ENCODE measurements at places on chromosomes 6 and 20. TPM values are rescaled to one million over a fixed set of nuclear protein-coding genes. Genes with fewer than 3 reads are reported as not detected.

DNA sequence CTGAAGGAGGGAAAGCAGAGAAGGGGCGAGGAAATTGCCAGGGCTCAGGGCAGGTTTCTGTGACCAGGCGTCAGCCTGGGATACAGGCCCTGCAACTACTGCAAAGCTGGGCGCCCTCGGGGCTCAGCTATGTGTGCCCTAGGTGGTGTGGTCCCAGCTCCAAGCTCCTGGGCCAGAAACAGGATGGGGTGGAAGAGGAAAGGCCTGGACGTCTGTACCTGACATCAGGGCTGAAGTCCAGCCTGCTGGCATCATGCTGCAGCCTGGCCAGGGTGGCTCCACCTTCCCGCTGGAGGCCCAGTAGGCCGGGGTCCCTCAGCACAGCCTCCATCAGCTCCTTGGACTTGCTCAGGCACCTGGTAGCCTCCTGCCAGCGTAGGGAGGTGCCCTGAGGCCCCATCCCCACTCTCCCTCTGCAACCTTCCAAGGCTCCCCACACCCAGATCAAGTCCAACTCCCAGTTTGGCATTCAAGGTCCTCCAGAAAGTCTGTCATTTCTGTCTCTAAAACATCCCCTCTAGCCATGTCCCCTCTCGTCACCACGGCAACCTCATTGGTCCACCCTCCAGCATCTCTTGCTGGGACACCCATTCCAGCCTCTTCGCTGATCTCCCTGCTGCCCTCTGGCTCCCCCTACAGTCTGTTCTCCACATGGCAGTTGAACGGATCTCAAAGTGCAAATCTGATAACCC is 38.2 kb downstream of the KIAA1755 start:
- peak; percentile 76 for DNase-seq

HEY2 gene
- total RNA-seq: not detected

- no peak for DNase-seq
Observed at GRCh38 chr6:108969776-108970175, 121.6 kb downstream of the ARMC2 start.

C6orf15 gene
- total RNA-seq: not detected

GRIK2 gene
- not detected for total RNA-seq

ADGRF1 gene
- not detected for total RNA-seq

DNA sequence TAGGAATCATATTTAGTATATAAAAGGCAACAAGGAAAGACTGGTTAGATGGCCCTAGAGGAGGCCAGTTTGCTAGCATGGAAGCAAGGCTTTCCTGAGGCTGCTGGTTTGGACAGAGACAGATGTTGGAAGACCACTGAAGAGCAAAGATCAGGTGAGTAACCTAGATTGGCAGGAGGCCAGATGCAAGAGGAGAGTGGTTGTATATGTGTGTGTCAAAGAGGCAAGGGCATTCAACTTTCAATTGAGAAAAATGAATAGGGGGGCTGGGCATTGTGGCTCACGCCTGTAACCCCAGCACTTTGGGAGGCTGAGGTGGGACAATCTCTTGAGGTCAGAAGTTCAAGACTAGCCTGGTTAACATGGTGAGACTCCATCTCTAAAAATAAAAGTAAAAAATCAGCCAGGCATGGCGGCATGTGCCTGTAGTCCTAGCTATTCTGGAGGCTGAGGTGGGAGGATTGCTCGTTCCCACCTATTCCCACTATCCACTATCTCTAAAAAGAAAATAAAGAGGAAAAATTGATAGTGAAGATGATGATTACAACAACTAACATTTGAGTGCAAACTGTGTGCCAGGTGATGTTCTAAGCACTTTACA is 79.8 kb downstream of the PRDM1 start:
- DNase-seq: no peak

C2 gene
- total RNA-seq: 2.1 TPM

GRCh38 chr6:1986454-1987243 is 258.8 kb downstream of the GMDS start:
- DNase-seq: no peak

ZNF165 gene
- total RNA-seq: 6.5 TPM

HDAC2 gene
- total RNA-seq: 82.3 TPM

RIMS1 gene
- total RNA-seq: not detected

PBOV1 gene
- not detected for total RNA-seq

GRCh38 chr20:878511-879307 is 37.4 kb downstream of the ANGPT4 start:
- DNase-seq: peak; percentile 56

RAD21L1 gene
- not detected for total RNA-seq

MCCD1 gene
- not detected for total RNA-seq

DNA sequence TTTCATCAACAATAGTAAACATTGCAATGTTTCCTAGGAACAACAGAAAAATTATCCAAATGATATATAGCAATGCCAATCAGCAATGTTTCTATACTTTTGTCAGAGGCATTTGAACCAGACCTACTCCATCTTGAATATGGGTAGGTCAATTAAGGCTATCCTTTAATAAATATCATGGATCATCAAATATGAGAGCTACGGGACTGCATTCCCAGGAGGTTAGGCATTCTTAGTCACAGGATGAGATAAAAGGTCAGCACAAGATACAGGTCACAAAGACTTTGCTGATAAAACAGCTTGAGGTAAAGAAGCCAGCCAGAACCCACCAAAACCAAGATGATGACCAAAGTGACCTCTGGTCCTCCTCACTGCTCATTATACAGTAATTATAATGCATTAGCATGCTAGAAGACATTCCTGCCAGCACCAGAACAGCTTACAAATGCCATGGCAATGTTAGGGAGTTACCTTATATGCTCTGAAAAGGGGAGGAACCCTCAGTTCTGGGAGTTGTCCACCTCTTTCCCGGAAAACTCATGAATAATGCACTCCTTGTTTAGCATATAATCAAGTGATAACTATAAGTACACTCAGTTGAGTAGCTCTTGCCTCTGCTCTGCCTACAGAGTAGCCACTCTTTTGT is 8.6 kb upstream of the SERPINB6 start:
- no peak for DNase-seq

DNA sequence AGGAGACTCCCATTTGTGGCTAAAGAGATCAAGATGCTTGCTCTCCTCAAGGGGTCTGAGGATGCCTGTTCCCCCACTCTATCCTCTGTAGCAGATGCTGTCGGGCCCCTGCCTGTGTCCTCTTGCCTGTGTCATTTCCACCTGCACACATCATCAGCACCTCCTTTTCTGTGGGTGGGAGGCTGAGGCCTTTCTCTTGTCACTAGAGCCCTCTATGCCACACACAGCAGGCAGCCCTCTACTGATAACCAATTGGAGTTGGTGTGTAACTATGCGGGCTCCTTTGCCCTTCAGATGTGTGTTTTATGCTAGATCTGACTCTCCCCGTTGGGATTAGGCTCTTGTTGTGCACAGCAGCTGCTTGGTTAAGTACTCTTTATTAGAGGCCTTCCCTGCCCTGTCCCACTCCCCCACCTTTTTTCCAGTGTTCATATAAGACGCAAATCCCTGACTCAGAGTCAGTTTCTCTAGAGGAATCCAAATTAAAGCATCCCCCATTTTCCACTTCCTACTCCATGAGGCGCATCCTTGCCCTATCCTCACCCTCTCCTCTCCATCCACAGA is 7.7 kb downstream of the TREML2 start:
- no peak for DNase-seq

DNA sequence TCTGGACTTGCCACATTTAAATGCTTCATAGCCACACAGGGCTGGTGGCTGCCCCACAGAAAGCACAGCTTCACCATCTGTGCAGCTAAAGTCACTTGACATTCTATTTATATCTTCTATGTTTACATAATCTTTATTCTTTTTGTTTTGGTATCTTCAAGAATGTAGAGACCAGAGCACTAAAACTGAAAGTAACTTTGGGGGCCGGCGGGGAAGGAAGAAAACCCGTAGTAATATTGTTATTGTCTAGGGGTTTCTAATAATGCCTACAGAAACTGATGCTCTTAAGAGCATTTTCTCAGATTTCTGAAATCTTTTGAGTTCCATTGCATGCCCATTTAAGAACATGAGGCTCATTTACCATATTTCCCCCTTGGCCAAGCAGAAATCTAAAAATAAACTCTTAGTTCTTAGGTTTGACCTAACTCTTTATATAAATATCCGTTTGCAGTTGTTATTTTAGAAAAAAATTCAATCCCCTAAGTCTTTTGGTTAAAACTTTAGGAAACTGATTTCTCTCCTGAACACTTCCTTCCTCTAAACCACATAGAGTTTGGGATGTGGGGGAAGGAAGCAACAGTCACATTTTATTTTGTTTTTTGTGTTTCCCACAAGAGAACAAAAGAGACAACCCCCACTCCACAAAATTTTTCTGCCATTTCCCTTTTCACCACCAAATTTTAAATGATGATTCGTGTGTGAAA is 207.6 kb downstream of the OGFRL1 start:
- DNase-seq: no peak

VSX1 gene
- not detected for total RNA-seq

- DNase-seq: no peak
Observed at GRCh38 chr6:133170602-133171001, 70.6 kb upstream of the EYA4 start.

DNA sequence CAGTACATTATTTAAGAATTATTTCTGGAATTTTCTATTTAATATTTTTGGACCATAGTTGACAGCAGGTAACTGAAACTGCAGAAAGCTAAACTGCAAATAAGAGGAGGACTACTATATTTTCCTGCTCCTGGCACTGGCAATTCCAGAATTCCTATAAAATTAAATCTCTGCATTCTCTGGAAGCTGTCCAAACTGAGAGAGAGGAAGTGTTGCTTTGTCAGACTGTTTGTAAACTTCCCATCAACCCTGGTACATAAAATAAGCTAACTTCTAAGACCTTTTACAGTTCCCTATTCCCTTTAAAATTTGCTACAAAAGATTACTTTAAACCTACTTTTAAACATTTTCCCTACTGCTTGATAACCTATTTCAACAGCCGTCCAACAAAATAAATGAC is 196.1 kb upstream of the RUNX2 start:
- no peak for DNase-seq

DNA sequence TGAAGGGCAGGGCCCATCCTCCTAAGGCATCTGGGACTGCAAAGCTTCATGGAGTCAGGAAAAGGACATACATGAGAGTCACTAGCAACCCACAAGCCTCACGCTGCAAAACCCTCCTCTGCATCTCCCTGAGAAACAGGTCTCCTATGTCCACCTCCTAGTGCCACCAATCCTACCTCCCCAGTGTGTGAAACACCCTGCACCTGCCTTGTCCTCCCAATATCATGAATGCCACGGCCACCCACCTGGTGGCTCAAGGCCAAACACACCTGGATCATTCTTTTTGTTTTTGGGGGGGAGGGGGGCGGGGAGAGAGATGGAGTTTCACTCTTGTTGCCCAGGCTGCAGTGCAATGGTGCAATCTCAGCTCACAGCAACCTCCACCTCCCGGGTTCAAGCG is 90.5 kb downstream of the ZMYND8 start:
- no peak for DNase-seq

DNA sequence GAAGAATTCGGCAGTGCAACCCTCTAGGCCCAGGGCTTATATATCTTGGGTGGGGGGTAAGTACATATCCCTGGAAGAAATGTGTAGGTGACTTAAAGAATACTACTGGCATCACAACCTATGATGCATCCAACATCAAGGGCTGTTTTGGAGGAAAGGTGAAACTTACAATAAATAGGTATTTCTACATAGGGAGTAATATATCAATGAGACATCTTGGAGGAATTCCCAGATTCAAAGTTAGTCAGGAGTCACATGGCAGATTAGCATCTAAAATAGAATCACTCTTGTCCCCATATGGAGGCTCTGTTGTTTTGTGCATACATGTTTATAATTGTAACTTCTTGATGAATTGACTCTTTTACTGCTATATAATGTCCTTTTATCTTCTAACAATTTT is 375.5 kb downstream of the PAX1 start:
- no peak for DNase-seq

DNA sequence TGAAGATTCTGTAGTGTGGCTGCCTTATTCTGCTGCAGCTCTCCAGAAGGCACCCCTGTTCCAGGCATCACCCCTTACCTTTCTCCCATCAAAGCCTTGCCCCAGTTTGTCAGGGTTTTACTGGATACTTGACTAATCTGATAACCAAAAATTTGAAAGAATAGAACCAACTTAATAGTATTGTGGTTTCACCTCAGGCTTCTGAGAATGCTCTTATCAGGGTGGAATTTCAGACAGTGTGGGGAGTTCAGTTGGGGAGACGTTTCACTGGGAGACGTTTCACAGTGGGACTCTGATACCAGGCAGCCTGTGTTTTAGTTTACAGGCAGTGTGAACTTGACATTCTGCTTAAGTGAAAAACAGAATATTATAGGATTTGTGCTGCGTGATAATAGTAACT is 50.5 kb downstream of the SCAND1 start:
- no peak for DNase-seq

- peak; percentile 33 for DNase-seq
Observed at GRCh38 chr20:62716198-62716940, 7.7 kb downstream of the NTSR1 start.

- DNase-seq: no peak
Observed at GRCh38 chr20:37723668-37724067, 29.8 kb downstream of the CTNNBL1 start.

DDX39B gene
- total RNA-seq: 624 TPM

DNA sequence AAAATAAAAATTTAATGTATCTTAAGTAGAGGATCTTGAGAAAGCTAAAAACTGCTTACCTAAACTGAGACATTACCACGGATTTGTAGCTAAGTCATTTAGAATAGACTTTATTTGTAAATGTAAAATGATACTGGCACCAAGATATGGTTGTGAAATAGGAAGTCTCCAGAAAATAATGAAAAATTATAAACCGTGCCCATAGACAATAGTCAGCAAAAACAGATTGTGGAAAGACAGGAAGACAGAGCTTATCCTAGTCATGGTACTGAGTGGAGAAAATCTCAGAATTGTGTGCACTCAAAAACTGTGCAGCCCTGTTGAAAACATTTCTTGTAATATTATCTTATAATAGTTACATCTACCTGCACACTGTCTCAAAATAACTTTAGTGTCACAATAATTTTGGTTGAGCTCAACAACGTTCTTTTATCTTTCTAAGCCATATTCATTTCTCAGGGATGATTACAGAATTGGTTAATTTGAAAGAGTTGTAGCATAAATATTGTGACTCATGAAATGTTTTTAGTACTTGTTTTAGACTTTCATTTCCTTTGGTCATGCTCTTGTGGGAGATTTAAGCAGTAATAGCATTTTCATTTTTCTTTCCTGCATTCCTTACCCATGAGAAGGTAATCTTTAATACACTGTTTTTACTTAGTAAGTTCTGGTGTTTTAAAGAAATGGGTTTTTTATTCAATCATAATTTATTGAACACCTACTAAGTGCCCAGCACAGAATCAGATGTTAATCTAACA is 174.5 kb downstream of the SOX4 start:
- no peak for DNase-seq

All from activated naive CD4-positive, alpha-beta T cell treated with anti-CD3 and anti-CD28 coated beads for 36 hours (primary cell).